PC-9 (cell line): ENCODE measurements at places on chromosomes 5 and 9. TPM values are rescaled to one million over a fixed set of nuclear protein-coding genes. Genes with fewer than 3 reads are reported as not detected.

DNA sequence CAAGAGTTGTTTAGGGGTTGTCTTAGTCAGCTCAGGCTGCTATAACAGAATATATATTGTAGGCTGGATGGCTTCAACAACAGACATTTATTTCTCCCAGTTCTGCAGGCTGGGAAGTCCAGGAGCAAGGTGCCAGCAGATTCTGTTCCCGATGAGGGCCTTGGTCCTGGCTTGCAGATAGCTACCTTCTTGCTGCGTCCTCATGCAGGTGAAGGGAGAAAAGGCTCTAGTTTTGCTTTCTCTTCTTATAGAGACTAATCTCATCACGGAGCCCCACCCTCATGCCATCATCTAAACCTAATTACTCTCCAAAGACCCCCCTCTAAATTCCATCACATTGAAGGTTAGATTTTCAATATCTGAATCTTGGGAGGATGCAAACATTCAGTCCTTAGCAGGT lies 246.0 kb upstream of the ANKRD55 start:
- no peak for DNase-seq

GRCh38 chr5:107213025-107213424 lies 457.7 kb downstream of the EFNA5 start:
- DNase-seq: no peak

GRCh38 chr5:179337796-179338676 lies 7.2 kb downstream of the ADAMTS2 start:
- no peak for DNase-seq

GRCh38 chr9:124768334-124768733 lies 2.8 kb downstream of the NR6A1 start:
- no peak for DNase-seq

DNA sequence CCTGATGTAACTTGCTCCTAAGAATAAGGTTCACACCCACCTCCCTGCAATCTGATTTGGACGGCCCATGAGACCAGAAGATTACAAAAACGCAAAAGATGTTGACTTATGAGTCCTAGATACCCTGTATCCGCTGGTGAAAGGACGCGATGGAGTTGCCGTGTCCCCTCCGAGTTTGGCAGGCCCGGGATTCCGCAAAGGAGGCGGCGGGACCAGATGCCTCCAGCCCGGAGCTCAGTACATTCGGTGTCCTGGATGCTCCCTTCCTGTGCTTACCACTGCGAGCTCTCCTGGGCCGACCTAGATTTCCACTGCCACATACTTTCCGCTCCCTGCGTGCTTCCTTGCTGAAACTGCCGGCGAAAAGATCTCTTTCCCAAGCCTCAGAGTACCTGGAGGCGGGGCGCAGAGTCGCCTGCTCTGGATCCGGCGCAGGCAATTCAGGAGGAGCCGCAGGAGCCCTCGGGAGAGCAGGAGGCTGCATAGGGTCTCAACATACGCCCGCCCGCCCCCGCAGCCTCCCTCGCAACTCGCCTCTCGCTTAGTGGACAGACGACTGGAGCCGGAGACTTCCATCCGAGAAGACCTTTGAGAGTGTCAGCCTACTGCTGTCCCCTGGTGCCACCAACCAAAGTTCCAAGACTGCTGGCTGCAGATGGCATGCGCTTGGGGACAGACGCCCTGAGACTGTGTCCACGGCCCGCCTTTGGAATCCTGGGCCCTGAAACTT lies 39.8 kb downstream of the ANXA2R start:
- DNase-seq: peak; percentile 69

DNA sequence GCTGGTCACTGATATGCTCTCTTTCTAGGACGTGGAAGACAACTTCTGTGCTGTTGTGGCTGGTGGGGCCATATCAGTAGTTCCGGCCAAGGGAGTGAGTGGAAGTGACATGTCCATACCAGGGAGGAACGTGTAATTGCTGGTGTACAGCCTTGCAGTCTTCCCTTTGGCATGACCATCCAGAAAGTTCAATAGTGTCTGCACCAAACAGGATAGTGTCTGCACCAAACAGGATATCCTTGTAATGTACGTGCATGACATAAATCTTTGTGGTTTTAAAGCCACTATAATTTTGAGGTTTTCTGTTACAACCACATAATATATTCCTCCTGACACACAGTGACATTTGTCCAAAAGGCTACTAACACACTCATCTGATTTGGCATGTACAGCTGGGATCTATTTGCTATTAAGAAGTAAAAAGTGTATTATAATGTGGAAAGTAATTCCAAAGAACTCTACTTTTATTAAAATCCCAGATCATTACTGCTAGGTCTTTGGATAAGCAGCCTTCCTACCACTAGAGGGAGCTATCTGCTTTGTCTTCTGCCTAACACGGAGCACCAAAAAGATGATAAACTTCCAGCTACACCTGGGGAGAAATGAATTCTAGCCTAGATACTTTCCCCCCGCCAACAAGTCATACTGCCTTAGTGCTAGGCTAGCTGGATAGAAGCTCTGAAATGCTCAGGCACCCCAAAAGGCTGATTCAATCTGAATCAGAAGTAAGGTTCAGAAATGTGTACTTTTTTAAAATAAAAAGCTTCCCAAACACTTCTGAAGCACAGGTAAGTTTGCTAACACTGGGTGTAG lies 52.7 kb downstream of the RNF145 start:
- peak; percentile 42 for DNase-seq

DNA sequence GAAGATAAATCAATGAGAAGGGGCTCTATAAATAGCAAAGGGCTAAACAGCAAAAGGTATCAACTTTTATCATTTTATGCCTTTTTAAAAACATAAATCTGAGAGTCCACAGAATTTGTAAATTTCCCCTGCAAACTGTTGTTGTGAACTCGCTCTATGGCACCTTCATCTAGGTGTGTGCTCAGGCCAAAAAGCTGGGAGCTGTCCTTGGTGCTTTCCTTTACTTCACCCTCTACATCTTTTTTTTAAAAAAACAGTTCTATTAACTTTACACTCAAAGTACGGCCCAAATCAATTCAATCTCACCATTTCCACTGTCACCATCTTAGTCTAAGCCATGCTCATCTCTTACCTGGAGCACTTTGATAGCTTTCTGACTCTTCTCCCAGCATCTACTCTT lies 108.2 kb upstream of the GPR151 start:
- no peak for DNase-seq

DNA sequence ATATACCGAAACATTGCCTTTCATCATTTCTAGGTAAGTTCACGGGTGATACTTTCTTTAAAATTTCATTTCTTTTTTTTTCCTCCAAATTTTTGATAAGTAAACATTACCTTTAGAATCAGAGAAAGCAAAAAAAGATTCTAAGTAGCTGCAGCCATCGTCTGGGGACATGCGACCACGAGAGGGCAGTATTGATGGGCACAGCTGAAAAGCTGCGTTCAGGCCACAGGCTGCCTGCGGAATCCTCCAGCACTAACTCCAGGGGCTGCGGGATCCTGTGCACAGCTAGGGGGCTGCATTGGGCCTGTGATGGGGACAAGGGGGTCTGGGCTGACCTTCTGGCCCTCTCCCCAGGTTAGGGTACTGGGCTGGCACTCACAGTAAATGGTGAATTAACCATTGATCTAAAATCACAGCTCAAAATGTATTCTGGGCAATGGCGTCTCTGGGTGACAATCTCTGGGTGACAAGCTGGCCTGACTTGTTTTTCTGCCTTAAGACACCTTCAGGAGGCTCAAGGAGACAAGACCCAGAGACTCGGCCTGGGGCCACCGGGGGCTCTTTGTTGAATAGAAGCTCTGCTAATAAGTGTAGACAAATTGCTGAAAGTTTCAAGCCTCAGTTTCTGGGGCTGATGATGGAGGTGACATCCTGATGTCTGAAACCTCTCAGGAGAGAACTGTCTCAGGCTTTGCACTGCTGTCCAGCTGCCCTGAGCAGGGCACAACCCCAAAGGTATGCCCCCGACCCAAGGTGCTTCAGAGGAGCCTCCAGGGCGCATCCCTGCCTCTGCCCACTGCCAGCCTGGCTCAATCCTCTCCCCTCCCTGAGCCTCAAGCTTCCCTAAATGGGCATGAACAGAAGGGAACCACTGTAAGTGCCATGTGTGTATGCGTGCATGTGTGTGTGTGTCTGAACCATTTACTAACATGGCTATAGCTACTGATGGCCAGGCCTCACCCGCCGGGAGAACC lies 44.3 kb upstream of the SARDH start:
- peak; percentile 42 for DNase-seq

DNA sequence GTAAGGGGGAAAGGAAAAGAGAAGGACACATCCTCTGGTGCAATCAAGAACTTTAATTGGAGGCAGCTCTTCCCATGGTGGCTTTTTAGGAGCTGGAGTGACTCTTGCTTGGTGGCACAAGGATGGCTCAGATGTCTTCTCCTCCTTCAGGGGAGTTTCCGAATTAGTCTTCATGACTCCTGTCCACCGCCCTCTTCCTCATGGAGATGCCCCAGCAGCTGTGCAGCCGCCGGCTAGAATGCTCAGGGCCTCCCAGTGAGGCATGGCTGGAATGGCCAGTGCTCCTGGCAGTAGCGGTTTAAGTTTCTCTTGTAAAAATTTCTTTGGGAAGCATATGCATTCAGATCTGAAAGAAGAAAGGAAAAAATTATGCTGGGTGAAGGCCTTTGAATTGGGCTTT lies 8.8 kb upstream of the TEX53 start:
- DNase-seq: no peak

DNA sequence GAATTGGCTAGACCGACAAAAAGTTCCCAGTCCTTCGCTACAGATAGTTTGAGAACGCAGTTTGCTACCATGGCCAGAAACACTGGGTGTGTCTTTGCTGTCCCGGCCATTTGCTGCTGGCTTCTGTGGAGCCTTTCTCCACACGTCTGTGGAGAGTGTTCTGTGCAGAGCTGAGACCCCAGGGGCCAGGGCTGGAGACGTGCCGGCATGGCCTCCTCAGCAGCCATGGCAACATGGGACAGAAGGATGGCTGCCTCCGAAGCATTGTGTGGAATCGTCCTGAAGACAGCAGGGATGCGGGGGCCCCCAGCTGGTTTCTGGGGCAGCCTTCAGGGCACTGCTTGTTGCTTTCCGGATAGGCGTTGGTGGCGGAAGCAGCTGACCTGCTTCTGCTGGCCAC lies 142.8 kb downstream of the GADD45G start:
- no peak for DNase-seq

The CKS2 gene
- 138 and 260 TPM in 2 replicates for total RNA-seq

The ADCY2 gene
- not detected in 2 replicates for total RNA-seq

The SLC23A1 gene
- 1.9 TPM in 2 replicates for total RNA-seq

The SLCO4C1 gene
- total RNA-seq: 0.48 and 2.5 TPM in 2 replicates

The CCDC171 gene
- total RNA-seq: 2.4 and 2.5 TPM in 2 replicates

The SPATA31E1 gene
- total RNA-seq: not detected in 2 replicates

The TLE4 gene
- not detected in 2 replicates for total RNA-seq
